ENCODE measurements at places on chromosomes 1 and 21.
A peak's percentile ranks its signal among the peaks of the same experiment; 100 is the strongest.

DNA sequence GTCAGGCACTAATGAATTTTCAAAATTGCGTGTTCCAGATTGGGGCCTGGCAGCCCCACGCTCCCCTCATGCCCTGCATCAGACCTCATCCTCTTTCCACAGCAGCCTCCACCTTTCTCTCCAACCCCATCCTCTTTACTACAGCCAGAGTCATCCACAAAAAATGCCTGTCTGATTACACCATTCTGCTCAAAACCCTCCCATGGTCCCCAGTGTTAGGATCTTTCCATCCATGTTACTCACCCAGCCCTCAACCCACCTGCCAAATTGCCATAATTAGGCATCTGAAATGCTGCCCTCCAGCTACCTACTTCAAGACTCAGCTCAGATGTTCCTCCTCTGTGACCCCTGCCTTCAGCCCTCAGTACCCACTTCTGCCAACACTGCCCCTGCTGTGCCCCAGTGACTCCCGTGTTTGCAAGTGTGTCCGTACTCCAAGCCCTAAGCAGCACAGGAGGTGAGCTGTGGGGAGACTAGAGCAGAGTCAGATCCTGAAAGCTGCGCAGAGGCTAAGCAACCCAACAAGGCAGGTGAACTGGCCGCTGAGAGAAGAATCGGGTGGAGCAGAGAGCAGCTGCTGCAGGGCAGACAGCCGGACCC lies 715 bp upstream of the ARTN start:
- DNase-seq: peak; percentile 65

DNA sequence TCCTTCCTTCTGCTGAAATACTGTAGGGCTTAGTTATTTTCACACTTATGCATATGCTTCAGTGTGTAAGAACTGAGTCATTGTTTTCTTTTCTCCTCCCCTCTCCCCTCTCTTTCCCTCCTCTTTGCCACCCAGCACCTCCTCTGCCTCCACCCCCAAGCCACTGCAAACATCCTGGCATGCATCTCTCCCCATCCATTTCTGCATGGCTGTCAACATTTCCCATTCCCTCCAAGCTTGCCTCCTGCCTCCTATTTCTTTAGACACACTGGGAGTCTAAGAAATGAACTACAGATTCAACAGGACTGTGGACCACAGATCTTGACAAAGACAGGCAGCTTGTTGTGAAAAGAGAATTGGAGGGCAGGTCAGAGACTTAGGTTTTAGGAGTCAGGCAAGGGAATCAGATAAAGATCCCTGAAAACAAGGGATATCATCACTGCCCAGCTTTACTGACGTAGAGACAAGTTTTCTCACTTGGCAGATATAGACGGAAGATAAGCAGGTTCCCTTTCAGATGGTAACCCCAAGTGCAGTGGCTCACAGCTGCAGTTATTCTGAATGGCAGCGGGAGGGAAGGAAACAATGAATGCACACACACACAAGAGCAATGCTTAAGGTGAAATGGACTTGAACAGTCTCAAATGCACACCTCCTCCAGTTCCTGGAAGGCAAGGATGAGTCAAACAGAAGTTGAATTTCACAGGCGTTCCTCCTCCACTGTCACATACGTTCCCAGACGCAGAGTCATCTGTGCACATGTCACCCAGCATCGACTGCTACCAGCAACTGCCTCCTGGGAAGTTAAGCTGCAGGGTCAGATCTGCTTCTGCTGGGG lies 56.1 kb downstream of the HIVEP3 start:
- peak; percentile 17 for DNase-seq

DNA sequence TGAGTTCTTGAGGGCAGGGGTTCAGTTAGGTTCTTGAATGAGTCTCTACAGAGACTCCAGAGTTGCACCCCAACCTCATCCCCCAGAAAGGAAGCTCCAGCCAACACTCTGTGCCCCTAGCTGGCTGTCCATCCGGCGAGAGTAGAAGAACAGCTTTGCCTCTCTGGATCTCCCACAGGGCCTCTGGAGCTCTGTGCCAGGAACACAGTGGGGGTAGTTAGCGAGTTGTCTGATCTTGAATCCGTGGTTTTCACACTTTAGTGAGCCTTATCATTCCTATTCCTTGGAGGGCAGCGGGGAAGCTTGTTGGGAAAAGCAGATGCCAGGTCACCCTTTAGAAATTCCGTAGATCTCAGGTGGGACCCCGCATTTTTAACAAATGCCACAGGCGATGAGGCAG lies 45.0 kb downstream of the STUM start:
- no peak for DNase-seq

DNA sequence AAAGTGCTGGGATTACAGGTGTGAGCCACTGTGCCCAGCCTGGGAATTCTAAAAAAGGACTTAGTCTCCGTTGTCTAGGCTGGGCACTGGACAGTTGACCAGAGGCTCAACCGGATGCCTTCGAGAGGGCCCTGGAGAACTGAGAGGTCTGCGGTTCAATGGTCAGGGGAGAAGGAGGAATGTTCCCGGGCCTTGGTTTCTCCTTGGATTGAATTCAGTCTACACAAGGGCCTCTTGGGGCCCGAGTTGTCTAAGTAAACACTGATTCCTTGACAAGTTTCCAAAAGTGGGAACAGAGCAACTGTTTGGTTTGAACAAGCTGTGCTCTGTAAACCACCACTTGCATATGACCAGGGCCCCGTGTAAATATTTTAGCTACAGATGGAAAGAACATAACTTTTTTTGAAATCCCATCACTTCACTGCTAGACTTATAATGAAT lies 29.1 kb upstream of the CAPZB start:
- DNase-seq: no peak

GRCh38 chr1:60920561-60920960 lies 161.8 kb upstream of the NFIA start:
- no peak for DNase-seq

DNA sequence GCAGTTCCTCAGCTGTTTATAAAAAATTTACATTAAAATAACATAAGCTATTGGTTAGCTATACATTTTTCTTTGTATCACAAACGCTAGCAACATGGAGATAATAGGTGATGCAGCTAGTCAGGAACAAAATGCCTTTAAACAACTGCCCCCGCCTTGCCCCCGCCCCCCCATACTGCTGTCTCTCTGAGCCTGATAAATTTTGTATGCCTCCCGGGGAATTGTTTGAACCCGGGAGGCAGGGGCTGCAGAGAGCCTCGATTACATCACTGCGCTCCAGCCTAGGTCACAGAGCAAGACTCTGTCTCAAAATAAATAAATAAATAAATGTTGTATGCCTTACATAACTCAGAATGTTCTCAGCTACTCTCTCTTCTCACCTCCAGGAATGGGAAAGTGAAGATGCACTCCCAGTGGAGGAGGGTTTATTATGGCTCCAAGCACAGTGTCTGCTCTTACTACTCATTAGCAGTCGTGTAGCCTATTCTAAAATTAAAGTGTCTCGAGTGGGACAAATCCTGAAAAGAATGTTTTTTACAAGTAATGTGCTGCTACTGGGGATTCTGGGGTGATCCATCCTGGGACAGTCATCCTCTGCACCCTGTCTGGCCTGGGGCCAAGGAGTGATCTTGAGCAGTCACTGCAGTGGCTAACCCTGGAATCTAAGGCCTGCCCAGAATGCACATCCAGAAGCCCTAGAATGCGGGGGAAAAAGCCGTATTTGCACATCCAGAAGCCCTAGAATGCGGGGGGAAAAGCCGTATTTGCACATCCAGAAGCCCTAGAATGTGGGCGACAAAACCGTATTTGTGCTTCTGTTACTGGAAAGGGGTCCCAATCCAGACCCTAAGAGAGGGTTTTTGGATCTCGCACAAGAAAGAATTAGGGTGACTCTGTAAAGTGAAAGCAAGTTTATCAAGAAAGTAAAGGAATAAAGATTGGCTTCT lies 39.4 kb upstream of the ZNF496 start:
- DNase-seq: no peak

GRCh38 chr1:219517031-219517430 lies 95.9 kb downstream of the ZC3H11B start:
- DNase-seq: no peak

- DNase-seq: no peak
Measured at GRCh38 chr1:43238991-43239469, 30.8 kb upstream of the TMEM125 start.

GRCh38 chr1:26003262-26003661 lies 5.4 kb upstream of the PAFAH2 start:
- DNase-seq: no peak

- peak; percentile 31 for DNase-seq
Measured at GRCh38 chr1:202291961-202292712, 49.6 kb downstream of the UBE2T start.

DNA sequence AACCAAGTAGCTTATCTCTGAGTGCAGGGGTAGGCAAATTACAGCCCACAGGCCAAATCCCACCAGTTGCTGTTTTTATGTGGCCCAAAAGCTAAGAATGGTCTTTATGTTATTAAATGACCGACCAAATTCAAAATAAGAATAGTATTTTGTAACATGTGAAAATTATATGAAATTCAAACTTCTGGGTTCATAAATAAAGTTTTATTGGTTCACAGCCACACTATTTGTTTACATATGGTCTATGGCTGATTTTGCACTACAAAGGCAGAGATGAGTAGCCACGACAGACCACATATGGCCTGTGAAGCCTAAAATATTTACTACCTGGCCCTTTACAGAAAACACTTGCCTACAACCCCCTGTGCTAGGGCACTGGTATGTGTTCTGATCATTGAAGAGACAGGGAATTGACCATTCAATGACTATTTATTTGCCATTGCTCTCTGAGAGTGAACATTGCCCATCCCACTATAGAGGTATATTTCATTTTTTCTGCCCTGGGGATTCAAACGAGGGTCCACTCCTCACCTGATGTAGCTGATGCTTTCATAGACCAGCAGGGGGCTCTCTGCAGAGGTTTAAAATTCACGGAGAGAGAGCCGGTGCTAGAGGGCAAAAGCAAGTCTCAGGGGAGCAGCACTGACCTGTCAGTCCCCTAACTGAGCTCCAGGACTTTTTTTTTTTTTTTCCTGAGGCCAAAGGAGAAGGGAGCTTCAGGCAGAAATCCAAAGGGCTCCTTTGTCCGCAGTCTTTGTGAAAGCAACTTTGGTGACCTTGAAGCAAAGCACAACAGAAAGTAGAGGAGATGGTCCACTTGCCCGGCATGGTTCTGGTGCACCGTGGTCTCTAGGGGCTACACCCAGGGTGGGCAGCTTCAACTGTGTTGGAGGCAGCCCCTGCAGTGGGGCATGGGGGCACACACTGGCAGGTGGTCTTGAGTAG lies 7.3 kb upstream of the GNL2 start:
- peak; percentile 27 for DNase-seq

- no peak for DNase-seq
Measured at GRCh38 chr21:36591326-36591970, 107.5 kb upstream of the SIM2 start.

- DNase-seq: no peak
Measured at GRCh38 chr1:66333466-66334199, 200.3 kb upstream of the SGIP1 start.

- no peak for DNase-seq
Measured at GRCh38 chr1:152110365-152110859, 4.8 kb downstream of the TCHH start.

- no peak for DNase-seq
Measured at GRCh38 chr1:20148571-20149500, 9.7 kb downstream of the PLA2G2F start.

- no peak for DNase-seq
Measured at GRCh38 chr1:115527746-115528145, 114.0 kb upstream of the VANGL1 start.

- DNase-seq: no peak
Measured at GRCh38 chr1:114831276-114831994, 23.2 kb upstream of the SYCP1 start.

GRCh38 chr1:204286831-204287421 lies 72.8 kb downstream of the PLEKHA6 start:
- peak; percentile 68 for DNase-seq

- DNase-seq: no peak
Measured at GRCh38 chr1:17553975-17554700, 14.6 kb downstream of the ARHGEF10L start.

GRCh38 chr1:29478879-29479278 lies 242.6 kb downstream of the PTPRU start:
- DNase-seq: no peak

DNA sequence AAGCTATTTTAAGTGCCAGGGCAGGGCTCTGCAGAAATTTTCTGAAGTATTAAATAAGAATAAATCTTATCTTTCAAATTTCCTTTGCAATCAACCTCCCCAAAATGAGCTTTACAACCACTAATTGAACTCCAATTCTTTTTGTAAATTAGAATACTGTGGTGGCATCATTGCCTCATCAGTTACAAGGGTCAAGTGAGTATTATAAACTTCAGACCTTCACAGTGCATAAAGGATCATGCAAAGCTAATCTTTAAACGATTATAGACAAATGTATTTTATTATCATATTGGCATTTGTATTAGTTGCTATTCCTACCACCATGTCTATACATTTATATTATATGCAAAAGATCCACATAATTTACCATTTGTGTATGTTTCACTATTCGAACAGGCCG lies 7.2 kb downstream of the CHML start:
- no peak for DNase-seq

DNA sequence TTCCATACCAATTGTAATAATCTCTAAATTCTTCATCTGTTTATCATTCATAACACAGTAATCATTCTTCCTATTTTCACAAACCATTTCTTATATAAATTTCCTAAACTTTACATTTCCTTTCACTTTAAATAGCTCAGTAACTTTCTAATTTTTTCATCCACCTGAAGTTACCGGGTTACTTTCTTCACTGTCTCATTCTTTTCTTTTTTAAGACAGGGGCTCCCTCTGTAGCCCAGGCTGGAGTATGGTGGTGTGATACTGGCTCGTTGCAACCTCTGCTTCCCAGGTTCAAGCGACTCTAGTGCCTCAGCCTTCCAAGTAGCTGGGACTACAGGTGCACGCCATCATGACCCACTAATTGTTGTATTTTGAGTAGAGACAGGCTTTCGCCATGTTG lies 41.3 kb downstream of the RERE start:
- DNase-seq: no peak

DNA sequence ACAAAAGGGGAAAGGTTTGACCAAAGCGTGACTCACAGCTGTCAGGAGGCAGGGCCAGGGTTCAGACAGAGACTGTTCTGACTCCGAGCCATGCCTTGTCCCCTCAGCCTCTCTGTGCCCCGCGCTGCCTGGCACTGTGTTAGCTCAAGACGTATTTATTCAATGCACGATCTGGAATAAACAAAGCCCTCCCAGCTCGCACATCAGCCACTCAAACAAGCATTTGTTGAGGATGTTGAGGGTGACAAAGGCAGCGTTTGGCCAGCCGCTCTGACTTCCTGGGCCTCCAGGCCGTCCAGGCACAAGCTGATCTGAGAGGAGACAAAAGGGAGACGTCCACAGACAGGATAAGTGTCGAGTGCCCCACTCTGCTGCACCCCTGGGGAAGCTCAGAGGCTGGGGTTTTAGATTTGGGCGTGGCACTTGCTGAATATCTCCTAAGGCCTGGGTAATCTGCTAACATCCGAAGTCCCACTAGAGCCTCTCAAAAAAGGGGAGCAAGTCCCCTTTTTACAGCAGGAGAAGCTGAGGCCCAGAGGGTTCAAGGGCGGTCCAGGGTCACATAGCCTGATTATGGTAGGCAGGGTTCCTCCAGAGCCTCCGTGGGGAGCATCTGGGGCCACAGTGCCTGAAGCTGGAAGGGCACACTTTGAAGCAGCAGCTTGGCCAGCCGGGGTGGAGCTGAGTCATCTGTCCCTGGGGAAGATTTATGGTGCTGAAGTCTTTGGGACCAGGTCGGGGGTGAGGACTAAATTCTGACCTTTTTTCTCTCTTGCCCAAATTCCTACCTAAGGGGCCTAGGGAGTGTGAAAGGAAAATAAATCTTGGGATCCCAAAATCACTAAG lies 95.9 kb downstream of the SPSB1 start:
- no peak for DNase-seq

- DNase-seq: no peak
Measured at GRCh38 chr1:233237647-233238046, 57.9 kb downstream of the PCNX2 start.

Measured in DMS79 treated with DMSO at 0.1 percent for 48 hours (cell line).